ENCODE measurements at places on chromosomes 2 and 18.

GRCh38 chr18:2891526-2892431 lies 45.0 kb downstream of the EMILIN2 start:
- DNase-seq = no peak

DNA sequence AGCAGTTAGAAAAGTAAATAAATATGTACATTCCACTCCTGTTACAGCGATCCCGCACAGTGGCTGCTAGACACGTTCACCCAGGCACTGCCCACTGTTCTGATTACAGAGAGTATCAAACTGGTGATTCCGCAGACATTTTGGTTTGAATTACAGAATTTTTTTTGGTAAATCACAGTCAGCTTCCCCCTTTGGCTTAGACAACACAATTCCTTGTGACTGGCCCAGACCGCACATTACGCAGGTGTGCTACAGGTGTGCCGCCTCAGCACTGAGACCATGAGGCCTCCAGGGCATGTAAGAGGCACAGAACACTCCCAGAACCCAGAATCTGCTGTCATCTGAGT lies 112.3 kb downstream of the PXDN start:
- DNase-seq = no peak

GRCh38 chr18:12420821-12421421 lies 13.2 kb downstream of the PRELID3A start:
- no peak for DNase-seq

GRCh38 chr18:66209656-66210055 lies 394.2 kb downstream of the CDH19 start:
- DNase-seq = no peak

DNA sequence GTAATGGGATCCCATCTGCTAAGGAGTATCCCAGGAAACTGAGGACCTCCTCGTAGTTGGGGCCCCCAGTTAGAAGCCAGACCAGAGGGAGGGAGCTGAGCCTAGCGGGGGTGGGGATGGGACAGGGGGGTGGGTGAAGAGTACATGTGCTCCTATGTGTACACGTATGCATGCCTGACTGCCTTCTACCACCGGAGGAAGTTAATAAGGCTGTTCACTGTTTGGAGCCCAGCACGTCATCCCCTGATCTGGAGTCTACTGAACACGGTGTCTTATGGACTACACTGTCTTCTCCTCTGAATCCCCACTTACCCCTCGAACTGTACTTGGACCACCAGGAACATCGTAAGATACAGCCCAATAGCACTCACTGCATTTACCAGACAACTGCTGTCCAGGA lies 68.5 kb downstream of the SFXN5 start:
- DNase-seq = no peak

GRCh38 chr2:128454980-128455720 lies 136.5 kb upstream of the HS6ST1 start:
- no peak for DNase-seq

GRCh38 chr2:229431327-229431954 lies 160.4 kb upstream of the PID1 start:
- DNase-seq = no peak

DNA sequence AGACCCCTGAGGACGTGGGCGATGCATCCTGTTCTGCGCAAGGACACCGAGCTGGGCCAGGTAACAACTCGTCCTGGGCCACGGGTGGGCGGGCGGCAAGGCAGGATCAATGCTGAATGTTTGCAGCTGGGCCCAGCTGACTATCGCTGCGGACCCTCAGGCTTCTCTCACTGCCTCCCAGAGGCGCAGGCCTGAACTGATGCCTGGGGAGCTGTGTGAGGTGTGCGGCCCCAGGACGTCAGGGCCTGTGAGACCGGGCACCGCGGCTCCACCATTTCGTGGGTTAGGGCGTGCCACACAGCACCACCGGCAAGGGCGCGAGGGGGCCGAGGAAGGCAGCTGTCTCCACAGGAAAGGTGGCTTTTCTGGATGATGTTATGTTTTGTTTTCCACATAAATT lies 307.4 kb downstream of the NDUFA10 start:
- DNase-seq = no peak

DNA sequence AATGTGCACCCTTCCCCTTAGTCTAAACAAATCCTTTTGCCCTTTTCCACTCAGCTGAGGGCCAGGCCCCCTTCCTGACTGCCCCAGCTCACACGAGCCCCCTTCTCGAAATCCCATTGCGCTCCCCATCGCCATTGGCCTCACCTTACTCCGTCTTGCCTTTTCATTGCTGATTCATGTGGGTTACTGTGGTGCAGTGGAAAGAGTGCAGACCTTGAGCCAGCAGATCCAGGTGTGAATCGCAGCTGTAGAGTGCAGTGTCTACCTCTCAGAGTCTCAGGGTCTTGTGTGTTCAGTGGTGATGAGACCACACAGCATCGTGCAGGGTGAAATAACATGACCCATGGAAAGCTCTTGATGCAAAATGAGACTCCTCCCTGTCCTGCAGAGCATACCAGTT lies 132.4 kb upstream of the APCDD1 start:
- DNase-seq = no peak

DNA sequence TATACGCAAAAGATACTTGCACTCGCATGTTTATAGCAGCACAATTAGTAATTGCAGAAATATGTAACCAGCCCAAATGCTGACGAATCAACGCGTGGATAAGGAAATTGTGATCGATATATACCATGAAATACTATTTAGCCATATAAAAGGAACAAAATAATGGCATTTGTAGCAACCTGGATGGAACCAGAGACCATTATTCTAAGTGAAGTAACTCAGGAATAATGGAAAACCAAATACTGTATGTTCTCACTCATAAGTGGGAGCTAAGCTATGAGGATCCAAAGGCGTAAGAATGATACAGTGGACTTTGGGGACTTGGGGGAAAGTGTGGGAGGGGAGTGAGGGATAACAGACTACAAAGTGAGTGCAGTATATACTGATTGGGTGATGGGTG lies 1008.0 kb upstream of the CRIM1 start:
- DNase-seq = no peak

DNA sequence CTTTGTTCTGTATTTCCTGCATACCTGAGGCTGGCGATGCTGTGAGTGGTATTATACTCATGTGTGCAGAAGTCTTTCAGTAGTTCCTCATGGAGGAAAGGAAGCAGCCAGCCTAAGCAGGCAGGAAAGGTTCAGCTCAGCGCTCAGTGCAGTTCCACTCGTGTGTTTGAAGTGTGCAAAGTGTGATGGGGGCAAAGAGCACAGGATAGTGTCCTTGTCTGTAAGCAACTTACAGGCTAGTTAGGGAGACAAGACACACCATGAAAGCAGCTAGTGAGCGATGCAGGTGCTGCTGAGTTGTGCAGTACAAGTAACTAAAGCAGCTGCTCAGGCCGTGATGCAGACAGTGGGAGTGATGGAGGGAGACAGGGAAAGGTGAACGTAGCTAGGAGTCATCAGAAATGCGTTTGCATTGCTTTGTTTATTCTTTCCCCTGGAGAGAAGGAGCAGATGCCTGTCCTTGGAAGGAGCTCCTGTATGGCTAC lies 146.2 kb downstream of the LDLRAD4 start:
- no peak for DNase-seq

- DNase-seq = no peak
Measured at GRCh38 chr18:47815486-47816270, 114.8 kb downstream of the SMAD2 start.

- DNase-seq = no peak
Measured at GRCh38 chr2:12170121-12170520, 423.7 kb downstream of the LPIN1 start.

DNA sequence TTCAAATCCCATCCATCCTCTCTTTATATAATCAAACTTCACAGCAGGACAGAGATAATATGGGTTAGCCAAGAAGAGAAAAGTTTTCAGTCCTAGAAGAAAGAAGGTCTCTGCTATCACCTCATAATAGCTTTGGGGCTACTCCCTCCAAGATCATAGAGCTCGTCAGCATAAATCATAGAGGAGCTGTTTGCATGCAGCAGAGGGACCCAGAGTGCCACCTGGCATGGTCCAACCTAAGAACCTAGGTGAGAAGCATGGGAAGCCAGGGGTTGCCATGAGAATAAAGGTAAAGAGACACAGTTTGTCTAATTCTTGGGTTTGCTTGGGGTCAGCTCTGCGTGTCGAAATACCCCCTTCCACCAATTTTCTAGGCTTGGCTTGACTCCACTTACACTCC lies 87.1 kb upstream of the CYP1B1 start:
- DNase-seq = no peak

DNA sequence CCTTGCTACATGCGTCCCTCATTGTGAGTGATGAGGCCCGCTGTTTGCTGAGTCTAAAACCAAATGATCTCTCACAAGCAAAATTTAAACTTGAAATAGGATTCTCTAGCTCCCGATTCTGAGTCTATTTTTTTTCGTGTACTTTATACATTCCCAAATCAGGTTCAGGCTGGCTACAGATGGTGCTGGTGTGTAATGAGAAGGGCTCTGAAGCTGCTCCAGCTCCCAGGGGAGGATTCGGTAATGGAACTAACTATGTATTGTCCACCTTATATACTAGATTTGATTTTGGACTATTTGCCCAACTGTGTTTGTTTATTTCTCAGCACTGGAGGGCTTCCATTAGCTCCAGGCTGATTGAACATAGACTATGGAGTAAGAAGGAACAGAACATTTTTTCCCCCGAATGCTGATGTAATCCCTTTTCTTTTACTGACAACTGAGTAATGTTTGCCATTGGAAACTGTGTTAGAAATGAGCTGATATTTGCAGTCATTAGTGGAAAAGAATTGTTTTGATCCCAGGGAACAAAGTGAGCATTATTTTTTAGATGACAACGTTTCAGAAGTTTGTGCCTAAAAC lies 274.0 kb upstream of the FIGN start:
- DNase-seq = no peak

DNA sequence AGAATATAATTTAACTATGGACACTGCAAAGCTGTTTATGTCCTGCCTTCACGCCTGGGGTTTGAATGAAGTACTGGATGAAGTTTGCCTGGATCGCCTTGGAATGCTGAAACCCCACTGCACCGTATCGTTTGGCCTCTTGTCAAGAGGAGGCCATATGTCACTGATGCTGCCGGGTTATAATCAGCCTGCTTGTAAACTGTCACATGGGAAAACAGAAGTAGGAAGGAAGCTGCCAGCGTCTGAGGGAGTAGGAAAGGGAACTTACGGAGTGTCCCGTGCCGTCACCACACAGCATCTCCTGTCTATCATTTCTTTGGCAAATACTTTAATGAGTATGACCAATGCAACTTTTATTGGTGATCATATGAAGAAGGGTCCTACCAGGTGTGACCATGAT lies 105.8 kb downstream of the WDR7 start:
- DNase-seq = no peak

DNA sequence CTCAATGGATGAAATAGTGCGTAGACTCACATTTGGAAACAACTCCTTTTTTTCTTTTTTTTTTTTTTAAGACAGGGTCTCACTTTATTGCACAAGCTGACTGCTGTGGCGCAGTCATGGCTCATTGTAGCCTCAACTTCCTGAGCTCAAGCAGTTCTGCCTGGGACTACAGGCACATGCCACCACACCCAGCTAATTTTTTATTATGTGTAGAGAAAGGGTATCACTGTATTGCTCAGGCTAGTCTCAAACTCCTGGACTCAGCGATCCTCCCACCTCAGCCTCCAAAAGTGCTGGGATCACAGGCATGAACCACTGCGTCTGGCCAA lies 17.4 kb downstream of the HAT1 start:
- no peak for DNase-seq

GRCh38 chr2:63790906-63791305 lies 50.8 kb upstream of the UGP2 start:
- DNase-seq = no peak

DNA sequence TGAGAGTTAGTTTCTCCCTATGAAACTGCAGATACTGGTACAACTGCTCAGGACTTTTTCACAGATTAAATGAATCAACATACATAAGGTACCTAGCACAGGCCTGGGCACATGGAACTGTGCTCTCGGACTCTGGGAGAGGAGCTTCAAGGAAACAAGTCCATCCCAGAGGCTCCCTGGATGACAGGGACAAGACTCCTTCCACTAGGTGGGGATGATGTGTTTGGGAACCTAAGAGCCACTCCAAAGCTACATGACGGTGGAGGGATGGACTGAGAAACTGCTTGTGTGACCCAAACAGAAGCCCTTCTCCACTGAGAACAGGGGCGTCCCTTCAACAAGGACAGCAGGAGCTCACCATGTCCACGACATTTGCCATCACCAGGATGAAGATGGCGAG lies 37.1 kb downstream of the CENPO start:
- DNase-seq = no peak

DNA sequence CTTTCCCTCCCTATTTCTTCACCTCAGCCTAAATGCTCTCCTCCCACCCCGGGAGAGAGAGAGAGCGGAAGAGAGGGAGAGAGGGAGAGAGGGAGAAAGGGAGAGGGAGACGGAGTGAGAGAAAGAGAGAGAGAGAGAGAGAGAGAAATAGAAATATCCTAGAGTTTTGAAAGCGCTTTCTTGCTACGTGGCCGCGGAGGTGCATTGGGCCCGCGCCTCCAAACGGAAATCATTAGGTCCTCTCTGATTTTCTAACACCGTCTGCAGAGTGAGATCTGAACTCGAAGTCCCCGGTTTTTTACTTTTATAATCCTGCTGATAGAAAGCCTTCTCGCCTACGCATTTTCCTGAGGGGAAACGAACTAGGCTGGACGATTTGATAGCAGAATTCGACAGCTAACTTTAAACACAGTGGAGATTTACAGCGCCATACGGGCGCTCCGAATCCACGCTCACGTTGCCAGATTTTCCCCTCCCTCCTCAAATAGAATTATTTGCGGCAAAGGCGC lies 903 bp upstream of the EVX2 start:
- no peak for DNase-seq

GRCh38 chr2:109433486-109433885 lies 180.3 kb downstream of the SEPTIN10 start:
- DNase-seq = no peak

DNA sequence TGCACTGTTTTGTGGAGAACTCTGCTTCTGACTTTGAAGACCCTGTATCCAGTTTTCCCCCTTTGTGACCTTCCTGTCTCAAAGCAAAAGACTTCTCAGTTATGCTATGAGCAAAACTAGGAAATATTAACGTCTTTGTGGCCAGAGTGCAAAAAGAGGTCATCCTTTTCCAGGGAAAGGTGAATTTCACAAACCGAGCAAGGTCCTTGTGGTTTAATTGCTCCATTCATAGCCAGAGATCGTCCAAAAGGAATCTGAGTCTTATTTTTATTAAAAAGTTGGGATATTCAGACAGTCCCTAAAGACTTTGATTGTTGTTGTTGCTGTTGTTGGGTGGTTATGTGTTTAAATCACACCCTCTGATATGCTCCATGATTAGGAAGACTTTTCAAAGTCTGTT lies 77.4 kb downstream of the NAB1 start:
- DNase-seq = no peak

GRCh38 chr18:23585007-23585871 lies 1.1 kb downstream of the NPC1 start:
- no peak for DNase-seq

- no peak for DNase-seq
Measured at GRCh38 chr2:101188683-101189405, 37.7 kb upstream of the TBC1D8 start.
